ENCODE measurements at places on chromosomes 12 and 14. TPM values are rescaled to one million over a fixed set of nuclear protein-coding genes. Genes with fewer than 3 reads are reported as not detected.

- peak overlapping the region; percentile 55 for H3K27ac ChIP-seq
- H3K27me3 ChIP-seq, result no peaks in the 10 kb centered on the region
- H3K36me3 ChIP-seq, result no peaks in the 10 kb centered on the region
- peaks cover 32% of the 10 kb centered on the region for H3K4me1 ChIP-seq
Observed at GRCh38 chr12:69097619-69098368, 141.6 kb upstream of the CPSF6 start.

SNRNP35 gene
- total RNA-seq, result 30.3 TPM

DNA sequence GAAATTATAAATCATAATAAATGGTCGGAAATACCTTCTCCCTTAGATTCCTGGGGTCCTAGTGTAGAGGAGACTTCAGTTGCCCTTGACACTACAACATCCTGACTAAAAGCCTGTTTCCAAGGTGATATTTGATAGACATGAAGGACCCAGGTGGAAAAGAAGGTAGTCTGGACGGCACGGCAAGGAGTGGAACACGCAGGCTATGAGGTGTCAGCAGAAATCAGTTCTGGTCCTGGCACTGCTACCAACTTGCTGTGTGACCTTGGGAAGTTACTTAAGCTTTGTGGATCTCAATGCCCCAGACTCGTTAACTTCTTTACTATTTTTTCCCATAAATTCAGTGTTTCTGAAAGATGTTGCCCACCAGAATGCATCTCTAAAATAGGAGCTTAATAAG, 36.9 kb upstream of the BCL2L14 start:
- no peak for DNase-seq
- H3K4me1 ChIP-seq, result no peaks in the 10 kb centered on the region
- no peak overlapping the region for H3K4me3 ChIP-seq
- no peak overlapping the region for H3K27ac ChIP-seq

- H3K36me3 ChIP-seq, result no peaks in the 10 kb centered on the region
- DNase-seq, result no peak
- H3K27ac ChIP-seq, result no peak overlapping the region
- H3K27me3 ChIP-seq, result no peaks in the 10 kb centered on the region
- no peaks in the 10 kb centered on the region for H3K4me1 ChIP-seq
- no peak overlapping the region for H3K4me3 ChIP-seq
Observed at GRCh38 chr12:122058549-122059149, 19.9 kb upstream of the MLXIP start.

STON2 gene
- 25.0 TPM for total RNA-seq

DNA sequence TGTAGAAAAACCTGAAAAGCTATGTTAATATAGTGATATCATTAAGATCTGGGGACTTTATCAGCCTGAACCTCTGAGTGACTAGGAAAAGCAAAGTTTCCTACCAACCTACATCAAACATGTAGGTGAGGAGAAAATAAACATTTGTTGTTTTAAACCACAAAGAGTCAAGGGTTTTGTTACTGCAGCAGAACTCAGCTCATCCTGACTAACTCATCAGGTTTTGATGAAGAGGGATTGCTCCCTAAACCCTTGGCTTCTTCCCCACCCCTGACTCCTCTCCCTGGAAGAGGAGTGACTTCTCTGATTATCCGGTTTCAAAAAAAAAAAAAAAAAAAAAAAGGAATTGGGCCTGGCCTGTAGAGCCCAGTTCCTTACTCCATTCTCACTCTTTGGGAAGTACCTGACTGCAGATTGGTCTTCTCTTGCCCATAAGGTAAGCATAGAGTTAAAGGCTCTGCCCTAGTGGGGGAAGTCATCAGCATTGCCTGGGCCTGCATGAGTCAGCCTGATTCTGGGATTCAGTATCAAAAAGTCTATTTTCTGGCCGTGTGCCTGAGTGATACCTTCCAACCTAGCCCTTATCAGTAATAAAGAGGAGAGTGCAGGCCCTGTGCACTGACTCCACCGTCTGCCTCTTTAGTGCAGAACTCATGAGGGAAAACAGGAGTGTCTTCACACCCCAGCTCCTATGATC, 16.9 kb downstream of the BDKRB1 start:
- H3K27ac ChIP-seq, result no peak overlapping the region
- H3K36me3 ChIP-seq, result no peaks in the 10 kb centered on the region
- H3K27me3 ChIP-seq, result no peaks in the 10 kb centered on the region
- H3K4me3 ChIP-seq, result no peak overlapping the region
- DNase-seq, result no peak

DNA sequence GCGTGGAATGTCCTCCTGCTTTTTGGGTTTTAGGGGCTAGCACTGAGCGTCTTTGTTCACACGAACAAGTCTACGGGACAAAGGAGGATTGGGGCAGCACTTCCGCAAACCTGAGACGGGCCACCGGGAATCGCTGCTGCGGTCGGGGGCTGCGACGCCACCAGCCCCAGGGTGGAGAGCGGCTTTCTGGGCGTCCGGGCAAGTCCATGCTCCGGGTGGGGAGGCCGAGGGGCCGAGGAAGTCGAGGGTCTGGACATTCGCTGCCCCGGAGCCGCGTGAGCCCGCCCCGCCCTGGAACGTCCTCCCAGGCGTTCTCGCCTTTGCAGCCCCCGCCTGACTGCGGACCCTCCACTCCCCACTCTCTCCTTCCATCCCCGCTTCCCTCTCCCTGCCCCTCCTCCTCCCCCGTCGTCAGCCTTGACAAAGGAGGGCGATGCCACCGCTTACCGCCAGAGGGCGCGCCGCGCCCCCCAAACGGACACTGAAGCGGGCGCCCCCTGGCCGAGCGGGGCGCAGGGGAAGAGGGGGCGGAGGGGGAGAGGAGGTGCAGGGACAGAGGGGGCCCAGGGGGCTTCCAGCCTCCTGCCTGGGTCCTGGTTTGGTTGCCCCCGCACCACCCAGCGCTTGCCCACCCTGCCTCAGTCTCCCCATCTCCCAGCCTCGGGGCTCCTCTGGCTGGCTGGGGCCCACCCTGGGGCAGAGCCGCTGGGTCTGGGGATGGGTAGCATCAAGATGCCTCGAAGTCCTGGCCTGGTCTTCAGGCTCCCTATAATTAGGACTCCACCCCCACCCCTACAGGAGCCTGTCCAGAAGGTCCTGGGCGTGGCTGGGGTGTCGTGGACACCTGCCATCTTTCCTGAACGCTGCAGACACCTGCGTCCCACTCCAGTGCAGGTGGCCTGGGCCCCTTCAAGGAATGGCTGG, 39.1 kb upstream of the INF2 start:
- H3K4me3 ChIP-seq, result peak overlapping the region; percentile 62
- peak; percentile 86 for DNase-seq
- no peak overlapping the region for H3K27ac ChIP-seq
- no peaks in the 10 kb centered on the region for H3K36me3 ChIP-seq
- no peaks in the 10 kb centered on the region for H3K4me1 ChIP-seq

CLEC12A gene
- total RNA-seq, result not detected

- H3K4me3 ChIP-seq, result no peak overlapping the region
- H3K4me1 ChIP-seq, result no peaks in the 10 kb centered on the region
- H3K27ac ChIP-seq, result no peak overlapping the region
- no peaks in the 10 kb centered on the region for H3K36me3 ChIP-seq
- DNase-seq, result no peak
Observed at GRCh38 chr12:10392394-10392930, 2.6 kb upstream of the KLRK1 start.

GRCh38 chr14:76256545-76256944, 104.8 kb downstream of the GPATCH2L start:
- H3K4me1 ChIP-seq, result peaks cover 22% of the 10 kb centered on the region
- no peaks in the 10 kb centered on the region for H3K36me3 ChIP-seq
- no peak overlapping the region for H3K4me3 ChIP-seq
- no peak overlapping the region for H3K27ac ChIP-seq
- no peak for DNase-seq
- H3K27me3 ChIP-seq, result no peaks in the 10 kb centered on the region

DNA sequence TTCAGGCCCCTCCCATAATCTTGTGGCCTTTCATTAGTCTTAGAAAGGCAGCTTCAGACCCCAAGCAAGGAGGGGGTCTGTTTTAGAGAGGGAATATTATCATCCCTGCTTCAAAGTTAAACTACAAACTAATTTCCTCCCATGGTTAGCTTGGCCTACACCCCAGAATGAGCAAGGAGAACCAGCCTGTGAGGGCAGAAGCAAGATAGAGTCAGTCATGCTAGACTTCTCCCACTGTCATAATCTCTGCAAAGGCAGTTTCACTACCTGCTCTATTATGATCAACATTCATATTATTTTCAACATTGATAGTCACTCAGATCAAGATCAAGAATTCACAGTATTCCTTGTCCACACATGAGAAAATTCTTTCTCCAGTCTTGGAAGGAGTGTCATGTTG, 105.1 kb downstream of the GXYLT1 start:
- no peak overlapping the region for H3K4me3 ChIP-seq
- no peaks in the 10 kb centered on the region for H3K4me1 ChIP-seq
- no peak overlapping the region for H3K27ac ChIP-seq

DNA sequence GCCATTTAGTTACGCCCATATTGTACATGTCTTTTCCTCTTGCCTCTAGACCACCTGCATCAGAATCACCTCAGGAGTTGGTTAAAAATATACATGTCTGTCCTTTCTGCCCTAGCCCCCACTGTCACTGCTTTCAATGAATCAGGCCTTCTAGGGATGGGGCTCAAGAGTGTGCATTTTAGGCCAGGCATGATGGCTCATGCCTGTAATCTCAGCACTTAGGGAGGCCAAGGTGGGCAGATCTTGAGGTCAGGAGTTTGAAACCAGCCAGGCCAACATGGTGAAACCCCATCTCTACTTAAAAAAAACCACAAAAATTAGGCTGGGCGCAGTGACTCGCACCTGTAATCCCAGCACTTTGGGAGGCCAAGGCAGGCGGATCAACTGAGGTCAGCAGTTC, 13.6 kb upstream of the TMED10 start:
- no peak overlapping the region for H3K4me3 ChIP-seq
- DNase-seq, result no peak
- H3K4me1 ChIP-seq, result no peaks in the 10 kb centered on the region
- H3K27me3 ChIP-seq, result no peaks in the 10 kb centered on the region
- H3K27ac ChIP-seq, result no peak overlapping the region
- no peaks in the 10 kb centered on the region for H3K36me3 ChIP-seq

DNA sequence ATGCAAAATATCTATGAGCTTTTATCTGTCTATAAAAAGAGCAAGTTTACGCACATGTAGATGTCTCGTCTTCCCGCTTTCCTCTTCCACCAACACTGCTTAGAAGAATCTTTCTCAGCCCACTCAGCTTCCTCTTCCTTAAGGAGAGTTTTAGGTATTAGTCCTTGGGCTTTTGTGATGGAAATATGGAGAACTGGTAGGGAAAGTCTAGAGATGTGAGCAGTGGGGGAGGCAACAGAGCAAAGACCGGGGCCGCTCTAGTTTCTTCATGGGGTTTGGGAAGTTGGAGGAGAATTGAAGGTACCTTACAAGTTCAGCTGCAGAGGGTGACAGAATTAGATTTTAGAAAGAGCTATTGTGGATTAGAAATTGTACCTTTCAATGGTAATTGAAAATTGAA, 56.3 kb upstream of the CPNE8 start:
- DNase-seq, result no peak
- no peaks in the 10 kb centered on the region for H3K36me3 ChIP-seq
- no peak overlapping the region for H3K27ac ChIP-seq
- H3K27me3 ChIP-seq, result no peaks in the 10 kb centered on the region
- no peak overlapping the region for H3K4me3 ChIP-seq

EIF2S3B gene
- 1.8 TPM for total RNA-seq

Measured in neural progenitor cell (in vitro differentiated cells).